EL (cell line): ENCODE measurements at places on chromosomes 11 and 22.

DNA sequence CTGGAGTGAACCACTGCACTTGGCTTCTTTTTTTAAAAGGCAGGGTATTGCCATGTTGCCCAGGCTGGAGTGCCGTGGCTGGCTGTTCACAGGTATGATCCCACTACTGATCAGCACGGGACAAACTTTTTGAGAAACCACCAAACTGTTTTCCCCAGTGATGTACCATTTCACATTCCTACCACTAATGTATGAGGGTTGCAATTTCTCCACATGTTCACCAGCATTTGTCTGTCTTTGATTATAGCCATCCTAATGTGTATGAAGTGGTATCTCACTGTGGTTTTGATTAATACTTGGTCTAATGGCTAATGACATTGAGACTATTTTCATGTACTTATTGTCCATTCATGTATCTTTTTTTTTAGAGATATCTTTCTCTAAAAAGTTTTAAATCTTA is 41.5 kb upstream of the EP300 start:
- DNase-seq = no peak

DNA sequence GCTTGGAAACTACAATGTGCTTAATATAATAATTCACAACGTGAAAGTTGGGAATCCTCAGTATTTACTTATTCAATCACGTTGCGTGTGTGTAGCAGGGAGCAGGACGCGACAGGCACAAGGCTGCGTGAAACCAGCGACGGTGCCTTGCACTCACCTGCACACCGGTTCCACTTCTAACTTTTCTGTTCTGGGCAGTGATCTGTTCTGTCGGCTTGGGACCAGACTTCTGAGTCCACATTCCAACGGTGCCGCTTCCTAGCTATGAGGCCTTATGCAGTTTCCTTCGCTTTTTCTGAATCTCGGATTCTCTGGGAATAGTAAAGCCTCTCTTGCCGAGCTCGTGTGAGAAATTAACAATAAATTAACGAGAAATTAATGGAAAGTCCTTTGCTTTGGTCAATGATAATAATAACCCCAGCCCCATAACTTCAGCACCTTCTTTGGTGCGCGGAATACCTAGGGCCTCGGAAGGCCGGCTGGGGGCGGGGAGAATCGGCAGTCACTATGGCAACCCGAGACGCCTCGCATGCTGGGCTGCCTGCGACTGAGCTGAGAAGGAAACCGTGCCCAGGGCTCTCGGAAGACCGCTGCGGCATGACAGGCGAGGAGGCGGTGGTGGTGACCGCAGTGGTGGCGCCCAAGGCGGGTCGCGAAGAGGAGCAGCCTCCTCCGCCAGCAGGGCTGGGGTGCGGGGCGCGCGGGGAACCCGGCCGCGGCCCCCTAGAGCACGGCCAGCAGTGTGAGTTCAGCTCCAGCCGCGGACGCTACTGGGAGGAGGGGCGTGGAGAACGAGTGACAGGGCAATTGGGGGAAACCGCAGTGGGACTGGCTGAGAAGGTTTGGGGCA is at the start of gene C11orf97:
TSS of gene C11orf97 (plus strand) at position 530 of the 850 bp plus-strand sequence. CDS start at position 598, 68 bp downstream.
- peak; percentile 60 for DNase-seq

GRCh38 chr11:134858783-134859480 is 446.9 kb upstream of the B3GAT1 start:
- no peak for DNase-seq

DNA sequence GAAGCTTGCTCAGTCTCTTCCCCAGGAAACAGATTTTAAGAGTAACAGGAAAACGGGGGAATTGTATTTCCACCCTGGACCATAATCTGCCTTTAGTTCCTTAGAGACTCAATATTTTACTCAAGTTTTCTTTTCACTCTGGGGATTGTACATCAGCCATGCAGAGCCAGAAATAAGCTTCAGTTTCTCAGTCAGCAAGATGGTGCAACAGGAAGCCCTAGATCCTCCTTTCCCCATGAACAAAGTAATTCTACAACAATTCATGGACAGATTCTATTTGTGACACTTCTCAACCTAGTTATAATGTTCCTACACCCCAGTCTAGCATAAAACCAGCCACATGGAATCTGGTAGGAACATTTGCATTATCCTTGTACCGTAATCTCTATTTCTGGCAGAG is 24.7 kb downstream of the OR8B2 start:
- DNase-seq = no peak

DNA sequence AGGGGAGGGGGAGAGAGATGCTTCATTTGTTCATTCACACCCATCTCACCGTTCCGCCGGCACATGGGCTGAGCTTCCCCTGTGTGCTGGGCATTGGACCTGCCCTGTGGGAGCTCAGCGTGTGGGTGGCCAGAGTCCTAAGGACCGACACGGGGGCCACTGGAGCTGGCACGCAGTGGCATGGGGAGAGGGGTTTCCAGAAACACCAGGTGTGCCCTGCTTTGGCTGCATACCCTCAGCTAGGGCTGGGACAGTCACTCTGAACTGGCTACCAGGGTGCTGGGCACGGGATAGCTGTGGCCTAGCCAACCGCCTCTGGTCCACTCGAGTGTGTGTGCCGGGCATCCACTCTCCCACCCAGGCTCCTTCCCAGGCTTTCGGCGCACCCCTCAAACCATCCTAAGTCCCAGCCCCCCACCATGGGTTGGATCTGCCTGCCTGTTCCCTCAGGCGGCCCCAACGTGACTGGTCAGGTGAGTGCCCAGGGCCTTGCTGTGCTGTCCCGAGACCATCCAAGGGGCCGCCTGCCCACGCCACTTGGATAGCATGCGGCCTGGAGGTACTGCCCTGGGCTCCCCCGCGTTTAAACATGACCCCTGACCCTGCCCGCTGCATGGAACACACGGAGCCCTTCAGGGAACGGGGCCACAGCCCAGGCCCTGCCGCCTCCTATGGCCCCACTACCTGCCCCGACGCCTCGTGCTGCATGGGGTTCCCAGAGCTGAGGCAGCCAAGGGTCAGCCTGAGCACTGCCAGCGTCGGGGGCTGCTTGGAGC is 51.6 kb upstream of the LINC01488 start:
- no peak for DNase-seq

DNA sequence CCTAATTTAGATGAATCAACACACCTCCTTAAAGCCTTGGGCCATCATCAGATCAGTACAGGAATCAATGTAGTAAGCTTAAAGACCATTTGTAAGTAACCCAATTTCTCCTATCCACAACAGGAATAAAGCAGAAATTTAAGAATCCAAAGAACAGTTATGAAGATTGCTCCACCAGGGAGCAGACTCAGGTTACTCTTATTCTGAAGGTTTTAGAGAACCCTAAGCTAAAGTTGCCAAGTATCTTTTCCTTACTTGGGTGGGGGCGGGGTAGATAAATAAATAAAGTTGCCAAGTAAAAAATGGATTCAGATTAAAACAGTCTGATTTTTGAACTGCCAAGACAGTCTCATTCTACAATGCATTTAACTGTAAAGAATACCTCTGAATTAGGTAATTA is 18.1 kb downstream of the CKAP5 start:
- no peak for DNase-seq

DNA sequence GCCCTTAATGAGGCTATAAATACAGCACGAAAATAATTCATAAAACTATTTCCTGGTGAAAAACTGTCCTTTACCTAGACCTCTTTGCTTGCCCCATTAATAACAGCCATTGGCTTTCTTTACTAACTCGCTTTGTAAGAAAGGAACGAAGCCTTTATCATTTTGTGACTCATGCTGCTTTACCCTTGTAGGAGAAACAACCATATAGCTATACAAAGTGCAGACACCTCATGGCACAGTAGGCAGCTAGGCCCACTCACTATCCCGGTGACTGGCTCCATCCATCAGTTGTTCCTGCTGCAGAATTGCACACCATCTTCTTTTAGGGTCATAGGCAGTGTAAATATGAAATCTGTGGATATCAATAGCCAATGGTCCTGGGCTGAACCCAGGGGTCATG is 85.8 kb downstream of the LDLRAD3 start:
- no peak for DNase-seq

DNA sequence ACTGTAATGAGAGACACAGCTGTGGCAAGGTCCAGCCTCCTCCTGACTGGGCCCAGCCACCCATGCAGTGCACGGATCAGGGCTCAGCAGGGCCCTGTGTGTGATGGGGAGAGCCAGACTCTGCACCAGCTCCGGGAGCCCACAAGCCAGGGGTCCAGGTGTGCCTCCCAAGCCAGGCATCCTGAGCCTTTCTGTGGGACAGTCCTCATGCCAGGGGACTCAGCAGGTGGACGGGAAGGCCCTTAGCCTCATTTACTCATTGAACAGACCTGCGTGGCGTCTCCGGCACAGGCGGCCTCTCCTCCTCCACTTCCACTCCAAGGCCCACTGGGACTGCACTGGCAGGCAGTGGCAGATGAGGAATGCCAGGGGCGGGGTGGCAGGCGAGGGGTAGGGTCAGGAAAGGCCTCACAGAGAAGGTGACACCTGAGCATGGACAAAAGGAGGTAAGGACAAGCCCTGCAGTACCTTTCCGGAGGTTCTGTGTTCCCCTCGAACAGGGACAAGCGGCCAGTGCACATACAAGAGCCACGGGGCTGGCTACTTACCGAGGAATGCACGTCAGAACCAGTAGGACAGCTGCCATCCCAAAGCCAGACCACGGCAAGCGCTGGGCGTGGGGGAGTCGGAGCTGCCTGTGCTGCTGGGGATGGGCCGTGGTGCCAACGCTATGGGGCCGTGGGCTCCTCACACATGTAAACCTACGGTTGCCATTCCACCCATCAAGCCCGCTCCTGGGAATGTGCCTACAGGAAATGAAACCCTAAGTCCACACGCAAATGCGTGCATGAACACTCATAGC is 52.7 kb downstream of the IGF2 start:
- DNase-seq = no peak

- peak; percentile 41 for DNase-seq
These were observed 54.3 kb downstream of the FAT3 start for GRCh38 chr11:92278791-92279433.

DNA sequence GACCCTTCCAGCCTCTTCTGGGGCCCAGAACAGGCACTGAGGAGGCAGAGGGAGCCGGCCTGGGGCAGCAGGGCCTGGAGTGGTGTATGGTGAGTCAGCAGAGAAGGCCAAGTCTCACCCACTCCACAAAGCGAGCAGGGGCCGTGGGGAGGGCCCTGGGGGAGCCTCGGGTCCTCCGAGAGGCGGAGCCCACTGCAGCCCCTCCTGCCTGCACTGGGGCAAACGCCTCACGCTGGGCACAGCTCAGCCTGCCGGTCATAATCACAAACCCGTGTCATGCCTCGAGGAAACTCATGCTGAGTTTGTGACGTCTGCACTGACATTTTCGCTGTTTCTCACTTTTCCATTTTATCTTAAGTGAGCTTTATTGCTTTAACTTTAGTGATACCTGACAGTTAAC is 38.4 kb downstream of the TOLLIP start:
- DNase-seq = peak; percentile 7

DNA sequence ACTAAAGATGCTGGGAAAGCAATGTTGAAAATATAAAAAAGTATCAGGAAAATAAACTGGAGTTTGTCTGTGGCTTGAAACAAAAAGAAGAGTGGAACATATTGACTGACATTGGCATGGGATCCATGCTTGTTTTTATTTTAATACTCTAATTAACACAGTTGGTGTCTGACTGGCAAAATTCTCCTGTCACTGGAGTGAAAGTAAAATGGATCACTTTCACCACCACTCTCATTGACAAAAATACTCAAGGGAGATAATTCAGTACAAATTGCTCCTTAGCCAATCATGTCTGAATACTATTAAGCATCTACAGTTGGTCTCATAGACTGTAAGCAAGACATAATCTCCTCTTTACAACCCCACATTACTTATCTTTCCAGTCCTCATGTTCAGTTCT is 101.8 kb downstream of the DCDC1 start:
- no peak for DNase-seq

DNA sequence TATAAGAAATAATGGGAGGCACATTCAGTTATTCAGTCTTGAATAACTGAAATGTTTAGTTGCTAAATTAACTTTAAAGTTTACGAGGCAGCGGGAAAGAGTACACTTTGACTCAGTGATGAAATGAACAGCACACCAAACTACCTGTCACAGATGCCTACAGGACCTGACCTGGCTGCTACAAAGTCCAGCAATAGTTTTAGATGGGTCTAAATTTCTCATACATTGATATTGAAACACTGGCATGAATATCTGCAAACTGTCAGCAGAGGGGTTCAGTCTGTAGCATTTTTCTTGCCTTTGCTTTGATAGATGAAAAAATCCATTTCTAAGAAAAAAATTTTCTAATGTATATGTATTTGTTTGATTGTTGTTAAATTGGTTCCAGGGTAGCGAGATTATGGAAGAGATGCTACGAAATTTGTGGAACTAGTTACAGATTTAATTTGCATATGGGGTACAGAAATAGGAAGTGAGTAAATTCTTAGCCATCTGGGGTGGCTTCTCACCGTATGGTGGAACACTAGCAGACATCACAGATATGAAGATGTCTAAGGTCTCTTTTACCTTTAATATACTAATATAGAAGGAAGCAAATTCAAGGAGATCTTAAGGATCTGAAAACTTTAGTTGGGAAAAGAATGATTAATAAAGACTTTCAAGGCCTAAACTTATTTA is 20.8 kb upstream of the GAB2 start:
- DNase-seq = no peak

GRCh38 chr11:32569313-32569881 is 14.2 kb upstream of the EIF3M start:
- DNase-seq = no peak

DNA sequence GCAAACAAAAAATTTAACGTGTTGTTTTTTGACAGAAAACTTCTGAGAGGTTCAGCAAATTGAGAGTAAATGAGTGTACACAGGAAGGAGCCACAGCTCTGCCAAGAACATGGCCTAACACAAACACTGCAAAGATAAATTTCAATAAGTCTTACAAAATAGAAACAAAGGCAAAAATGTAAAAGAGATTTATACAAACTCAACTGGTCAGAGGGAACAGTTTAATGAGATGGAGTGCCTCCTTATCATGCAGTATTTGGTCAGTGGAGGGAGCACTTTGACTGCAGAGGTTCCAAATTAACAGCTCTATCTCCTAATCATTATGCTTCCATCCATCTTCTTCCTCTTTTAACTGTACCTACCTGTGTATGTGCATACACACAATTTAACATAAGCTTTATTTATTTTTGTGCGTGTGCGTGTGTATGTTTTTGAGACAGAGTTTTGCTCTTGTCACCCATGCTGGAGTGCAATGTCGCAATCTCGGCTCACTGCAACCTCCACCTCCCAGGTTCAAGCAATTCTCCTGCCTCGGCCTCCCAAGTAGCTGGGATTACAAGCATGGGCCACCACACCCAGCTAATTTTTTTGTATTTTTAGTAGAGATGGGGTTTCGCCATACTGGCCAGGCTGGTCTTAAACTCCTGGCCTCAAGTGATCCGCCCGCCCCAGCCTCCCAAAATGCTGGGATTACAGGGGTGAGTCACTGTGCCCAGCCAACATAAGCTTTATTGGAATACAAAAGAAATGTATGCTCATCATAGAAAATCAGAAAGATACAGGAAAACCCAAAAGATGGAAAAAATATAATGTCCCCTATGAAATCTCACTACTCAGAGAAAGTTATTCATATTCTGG is 111.9 kb downstream of the MRTFA start:
- DNase-seq = peak; percentile 35

GRCh38 chr11:104798789-104799188 is 99.5 kb downstream of the CASP12 start:
- no peak for DNase-seq
